ENCODE measurements at places on chromosomes 4 and X.
A peak's percentile ranks its signal among the peaks of the same experiment; 100 is the strongest.

- DNase-seq, result no peak
Measured at GRCh38 chr4:35342833-35343232, 901.5 kb downstream of the ARAP2 start.

DNA sequence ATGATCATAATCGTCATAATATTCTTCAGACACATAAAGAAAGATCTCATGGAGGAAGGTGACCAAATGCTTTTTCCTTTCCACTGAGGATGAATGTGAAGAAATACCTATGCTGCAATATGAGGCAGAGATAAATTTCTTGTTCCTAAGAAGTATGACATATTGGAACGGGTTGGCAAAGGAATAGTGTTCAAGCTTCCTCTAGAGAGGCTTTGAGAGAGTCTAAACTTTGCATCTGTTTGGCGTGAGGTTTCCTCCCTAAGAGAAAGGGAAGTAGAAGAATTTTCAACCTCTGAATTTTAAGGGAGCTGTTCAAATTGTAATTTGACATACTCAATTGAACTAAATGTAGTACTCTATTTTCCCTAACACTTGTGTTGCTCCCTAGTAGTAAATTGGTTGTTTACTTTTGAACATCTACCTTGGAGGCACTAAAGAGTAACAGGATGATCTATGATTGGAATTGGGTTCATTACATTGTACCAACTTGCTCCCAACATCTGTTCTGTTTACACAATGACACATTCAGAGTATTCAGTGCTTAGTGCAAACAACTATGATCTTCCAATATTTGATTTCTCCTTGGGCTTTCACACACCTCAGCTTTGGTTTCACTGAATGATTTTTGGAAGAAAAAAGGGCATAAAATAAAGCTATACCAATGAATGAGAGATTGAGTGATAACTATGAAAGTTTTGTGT, 122.0 kb downstream of the CORIN start:
- no peak for DNase-seq

- DNase-seq, result no peak
Measured at GRCh38 chrX:15873566-15873965, 19.0 kb upstream of the AP1S2 start.

- no peak for DNase-seq
Measured at GRCh38 chrX:1440506-1440905, 12.2 kb downstream of the ASMTL start.

DNA sequence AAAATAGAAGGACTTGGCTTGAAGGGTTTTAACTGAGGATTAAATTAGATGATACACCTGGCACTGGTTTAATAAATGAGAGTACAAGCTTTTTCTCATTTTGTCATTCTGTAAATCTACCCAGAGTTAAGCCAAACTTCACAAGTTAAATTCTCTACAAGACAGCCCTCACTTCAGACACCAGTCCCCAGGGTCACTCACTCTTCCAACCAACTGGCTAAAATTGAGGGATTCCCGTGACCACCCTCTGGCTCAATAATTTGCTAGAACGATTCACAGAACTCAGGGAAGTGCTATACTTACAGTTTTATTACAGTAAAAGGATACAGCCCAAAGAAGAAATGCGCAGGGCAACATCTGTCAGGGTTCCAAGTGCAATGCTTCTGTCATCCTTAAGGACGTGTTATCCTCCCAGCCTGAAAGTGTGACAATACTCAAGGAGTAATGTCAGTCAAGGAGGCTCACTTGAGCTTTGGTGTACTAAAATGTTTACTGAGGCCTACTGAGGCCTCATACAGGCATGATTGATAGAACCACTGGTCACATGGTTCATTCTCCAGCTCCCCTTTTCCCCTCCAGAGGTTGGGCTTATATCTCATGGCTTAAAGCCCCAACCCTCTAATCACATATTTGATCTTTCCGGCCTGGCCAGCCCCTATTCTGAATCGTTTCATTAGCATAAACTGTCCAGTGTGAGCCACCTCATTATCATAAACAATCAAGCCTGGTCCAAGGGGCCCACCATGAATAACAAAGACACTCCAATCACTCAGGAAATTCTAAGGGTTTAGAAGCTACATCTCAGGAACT, 9.6 kb upstream of the TMSB4X start:
- no peak for DNase-seq

GRCh38 chr4:55920571-55920970, 28.2 kb upstream of the CEP135 start:
- no peak for DNase-seq

GRCh38 chrX:153533091-153533490, 15.6 kb downstream of the ATP2B3 start:
- DNase-seq, result no peak

DNA sequence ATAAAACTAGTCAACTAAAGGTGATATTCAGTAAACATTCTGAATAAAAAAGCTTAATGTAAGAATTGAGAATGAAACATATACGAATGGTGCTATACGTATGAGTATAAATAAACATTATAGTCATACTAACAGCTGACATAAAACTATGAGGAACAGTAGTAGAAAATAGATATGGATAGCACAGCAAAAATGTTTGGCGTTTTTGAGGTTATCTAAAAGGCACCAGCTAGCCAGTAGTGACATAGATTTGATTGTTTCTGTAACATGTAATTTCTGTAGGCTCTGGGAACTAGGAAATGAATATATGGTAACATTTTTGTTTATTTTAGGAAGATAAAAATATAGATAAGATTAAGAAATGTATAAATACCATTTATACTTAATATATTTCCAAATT, 69.3 kb downstream of the SNX25 start:
- DNase-seq, result no peak

DNA sequence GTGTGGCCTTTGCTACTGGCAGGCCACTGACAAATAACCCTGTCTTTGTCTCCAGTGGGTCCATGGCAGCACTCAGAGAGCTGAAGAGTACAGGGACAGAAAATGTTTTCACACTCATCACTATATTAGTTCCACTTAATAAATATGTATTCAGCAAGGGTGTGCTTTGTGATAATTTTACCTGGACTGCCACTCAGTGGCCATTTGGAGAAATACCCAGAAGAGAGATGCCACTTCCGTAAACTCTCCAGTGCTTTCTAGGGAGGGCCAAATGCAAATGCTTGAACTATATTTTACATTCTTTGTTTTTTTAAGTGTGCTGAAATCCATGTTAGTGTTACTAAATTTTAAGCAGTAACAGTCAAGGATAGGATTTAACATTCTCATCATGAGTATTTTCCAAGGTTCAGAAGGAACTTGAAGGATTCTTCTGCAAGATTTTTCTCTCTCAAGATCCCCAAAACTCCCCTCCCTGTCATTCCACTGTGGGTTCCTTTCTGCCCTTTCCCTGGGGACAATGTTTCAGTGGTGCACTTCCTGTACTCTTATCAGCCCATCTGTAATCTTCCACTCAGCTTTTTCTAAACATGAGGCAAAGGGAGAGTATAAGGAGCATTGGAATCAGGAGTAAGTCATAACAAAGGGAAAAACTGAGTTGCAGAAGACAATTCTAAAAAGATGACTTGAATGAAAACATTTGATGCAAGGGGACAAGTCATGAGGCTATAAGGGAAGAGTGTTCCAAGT, 46.0 kb downstream of the TFDP3 start:
- no peak for DNase-seq

- DNase-seq, result no peak
Measured at GRCh38 chrX:42818151-42818921, 40.4 kb upstream of the PPP1R2C start.

- no peak for DNase-seq
Measured at GRCh38 chr4:168717847-168718246, 221.0 kb downstream of the PALLD start.

- no peak for DNase-seq
Measured at GRCh38 chr4:140250989-140251552, 97.1 kb upstream of the MAML3 start.

- DNase-seq, result no peak
Measured at GRCh38 chr4:22745234-22745633, 52.5 kb downstream of the GBA3 start.

GRCh38 chrX:70852294-70852693, 56.2 kb downstream of the TEX11 start:
- no peak for DNase-seq

- DNase-seq, result no peak
Measured at GRCh38 chr4:20592663-20593062, 107.6 kb upstream of the PACRGL start.

DNA sequence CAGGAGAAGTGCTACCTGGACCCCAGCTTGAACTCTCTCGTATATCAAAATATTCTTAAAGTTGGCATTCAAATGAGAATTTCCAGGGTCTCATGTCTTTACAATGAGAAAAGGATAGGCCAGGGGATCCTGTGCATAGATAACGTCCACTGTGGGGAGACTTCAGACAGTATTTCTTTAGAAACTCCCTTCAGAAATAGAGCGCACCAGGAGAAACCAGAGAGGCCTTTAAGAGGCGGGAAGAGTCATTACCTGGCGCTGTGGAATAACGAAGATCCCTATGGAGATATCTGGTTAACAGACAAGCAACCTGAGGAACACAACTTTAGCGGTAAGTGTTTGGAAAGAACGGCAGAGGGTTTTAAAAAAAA, 600 bp downstream of the RADX start:
- peak; percentile 24 for DNase-seq
